Aorta (tissue), 5 donors: ENCODE measurements at places on chromosomes 11 and 22. TPM values are rescaled to one million over a fixed set of nuclear protein-coding genes. Genes with fewer than 3 reads are reported as not detected.

LINC01488 gene
- total RNA-seq = not detected

MMP1 gene
- total RNA-seq = not detected

CHORDC1 gene
- 54.2 TPM for total RNA-seq

OR52E8 gene
- total RNA-seq = not detected

NEFH gene
- 0.63 TPM for total RNA-seq

NLRP14 gene
- total RNA-seq = 0.10 TPM

CSNK1E gene
- 167 TPM for total RNA-seq

NAALADL1 gene
- 14.1 TPM for total RNA-seq

PATZ1 gene
- 17.6 TPM for total RNA-seq

RCOR2 gene
- total RNA-seq = 0.78 TPM

NLRP6 gene
- total RNA-seq = 0.66 TPM

CCDC87 gene
- total RNA-seq = 0.33 TPM

OR5P2 gene
- not detected for total RNA-seq

FOLR2 gene
- 27.7 TPM for total RNA-seq

OR56A1 gene
- not detected for total RNA-seq

SSTR3 gene
- total RNA-seq = not detected

MRGPRX4 gene
- total RNA-seq = not detected

ALX4 gene
- total RNA-seq = not detected

RBM4 gene
- total RNA-seq = 86.9 TPM

CBLIF gene
- total RNA-seq = not detected

C11orf91 gene
- not detected for total RNA-seq

ELMOD1 gene
- 0.33 TPM for total RNA-seq

TOP3B gene
- total RNA-seq = 37.2 TPM

GGTLC3 gene
- total RNA-seq = not detected

GLB1L2 gene
- total RNA-seq = 0.94 TPM

ART1 gene
- total RNA-seq = not detected

CFAP300 gene
- total RNA-seq = 5.4 TPM

TIMM10 gene
- 30.8 TPM for total RNA-seq

RAB1B gene
- total RNA-seq = 102 TPM

ABTB2 gene
- total RNA-seq = 10.5 TPM

YPEL4 gene
- total RNA-seq = 1.8 TPM

APOL6 gene
- 19.0 TPM for total RNA-seq

MYRF gene
- 1.1 TPM for total RNA-seq

BRSK2 gene
- 1.0 TPM for total RNA-seq

TYR gene
- total RNA-seq = not detected

EHF gene
- total RNA-seq = 0.75 TPM

OR8A1 gene
- not detected for total RNA-seq

CHKB gene
- 36.5 TPM for total RNA-seq

OR4D5 gene
- total RNA-seq = not detected

AQP11 gene
- not detected for total RNA-seq
